ENCODE measurements at places on chromosomes 5 and 9. TPM values are rescaled to one million over a fixed set of nuclear protein-coding genes. Genes with fewer than 3 reads are reported as not detected.
A peak's percentile ranks its signal among the peaks of the same experiment; 100 is the strongest.

DNA sequence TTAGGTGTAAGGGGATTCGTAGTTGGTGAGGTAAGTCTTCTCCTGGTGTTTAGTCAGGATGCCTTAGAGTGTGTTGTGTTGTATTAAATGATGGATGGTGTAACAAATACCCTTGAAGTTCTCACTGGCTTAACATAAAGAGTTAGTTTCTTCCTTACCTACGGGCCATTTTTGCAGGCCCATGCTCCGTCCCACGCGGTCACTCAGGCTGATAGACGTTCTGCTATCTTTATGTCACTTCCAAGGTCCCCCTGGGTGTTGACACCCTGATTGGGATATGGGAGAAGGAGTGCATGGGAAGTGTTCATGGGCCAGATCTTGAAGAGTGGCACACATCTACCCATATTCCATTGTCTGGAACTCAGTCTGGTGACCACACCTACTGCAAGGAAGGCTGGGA, 214.0 kb downstream of the MAST4 start:
- DNase-seq: no peak

GRCh38 chr5:6557807-6558575, 74.9 kb downstream of the NSUN2 start:
- no peak for DNase-seq

DNA sequence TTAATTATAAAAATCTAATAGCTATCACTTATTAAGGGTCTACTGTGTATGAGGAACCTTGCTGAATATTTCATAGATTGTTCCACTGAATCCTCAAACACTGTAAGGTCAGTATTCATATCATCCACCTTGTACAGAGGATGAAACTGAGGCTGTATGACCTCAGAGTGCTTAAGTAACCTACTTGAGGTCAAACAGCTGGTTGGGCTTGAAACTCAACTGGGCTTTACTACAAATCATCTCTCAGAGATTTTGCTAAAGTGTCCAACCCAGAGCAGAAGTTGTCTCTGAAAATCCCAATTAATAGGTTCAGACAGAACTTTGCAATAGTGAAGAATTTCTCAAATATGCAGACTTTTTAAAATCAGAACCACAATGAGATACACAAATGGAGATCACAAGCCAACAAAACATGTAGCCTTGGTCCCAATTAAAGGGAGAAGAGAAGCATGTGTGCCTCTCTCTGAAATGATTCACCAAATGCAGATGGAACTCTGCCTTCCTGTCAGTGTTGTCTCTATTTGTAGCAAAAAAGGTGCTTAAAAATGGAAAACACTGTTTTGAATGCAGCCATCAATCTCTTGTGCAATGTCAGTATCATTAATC, 131.4 kb downstream of the FAM114A2 start:
- no peak for DNase-seq

DNA sequence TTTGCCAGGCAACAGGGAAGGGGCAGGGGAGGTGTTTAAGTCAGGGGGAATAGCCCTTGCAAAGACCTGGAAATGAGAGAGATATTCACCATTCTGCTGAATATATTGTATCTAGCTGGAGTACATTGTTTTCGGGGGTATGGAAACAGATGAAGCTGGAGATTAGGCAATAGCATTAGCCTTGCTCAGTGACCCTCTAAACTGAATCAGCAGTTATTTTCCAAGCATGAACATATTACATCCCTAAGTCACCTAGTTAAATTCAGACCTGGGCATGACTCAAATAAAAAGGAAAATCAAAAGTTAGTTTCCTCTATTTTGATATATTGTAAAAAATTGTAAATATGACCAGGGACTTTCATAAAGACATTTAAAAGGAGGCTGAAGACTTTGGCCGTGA, 544.6 kb upstream of the TRPC7 start:
- DNase-seq: no peak

DNA sequence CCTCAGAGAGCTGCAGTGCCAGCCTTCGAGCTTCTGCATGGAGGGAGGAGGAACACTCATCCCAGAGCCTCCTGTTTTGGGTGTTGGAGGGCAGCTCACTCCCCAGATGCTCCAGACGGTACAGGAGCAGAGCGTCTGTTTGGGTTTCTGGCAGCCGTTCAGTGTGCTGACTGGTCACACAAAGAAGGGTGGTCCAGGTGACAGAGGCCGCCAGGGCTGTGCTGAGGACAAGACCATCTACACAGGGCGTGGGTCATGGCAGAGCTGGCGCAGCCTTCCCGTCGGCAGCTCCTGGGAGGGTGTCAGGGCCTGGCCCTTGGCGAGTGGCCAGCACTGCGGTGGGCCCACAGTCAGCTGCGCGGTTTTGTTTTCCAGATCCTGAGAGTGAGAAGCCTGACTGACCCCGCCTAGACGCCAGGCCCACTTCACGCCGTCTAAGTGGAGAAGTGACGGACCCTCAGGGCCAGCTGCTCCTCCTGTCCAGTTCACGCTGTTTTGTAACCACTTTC, 131.4 kb upstream of the FAM120A start:
- DNase-seq: no peak

DNA sequence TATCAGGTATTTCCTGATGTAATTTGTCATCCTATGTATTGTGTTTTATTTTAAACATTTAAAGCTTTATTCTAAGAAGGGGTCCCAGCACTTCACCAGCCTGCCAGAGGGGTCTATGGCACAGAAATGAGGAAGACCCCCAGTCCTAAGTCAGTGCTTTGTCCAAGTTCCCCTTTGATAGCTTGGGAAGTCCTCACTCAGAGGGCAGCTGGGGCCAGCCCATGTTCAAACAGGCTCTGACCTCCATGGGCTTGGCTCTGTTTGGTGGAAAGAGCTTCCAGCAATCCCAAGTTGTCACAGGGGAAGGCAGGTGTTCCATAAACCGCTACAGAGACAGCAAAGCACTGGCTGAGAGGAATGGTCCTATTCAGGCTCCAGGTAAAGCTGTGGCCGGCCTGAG, 26.6 kb upstream of the AKNA start:
- DNase-seq: no peak

DNA sequence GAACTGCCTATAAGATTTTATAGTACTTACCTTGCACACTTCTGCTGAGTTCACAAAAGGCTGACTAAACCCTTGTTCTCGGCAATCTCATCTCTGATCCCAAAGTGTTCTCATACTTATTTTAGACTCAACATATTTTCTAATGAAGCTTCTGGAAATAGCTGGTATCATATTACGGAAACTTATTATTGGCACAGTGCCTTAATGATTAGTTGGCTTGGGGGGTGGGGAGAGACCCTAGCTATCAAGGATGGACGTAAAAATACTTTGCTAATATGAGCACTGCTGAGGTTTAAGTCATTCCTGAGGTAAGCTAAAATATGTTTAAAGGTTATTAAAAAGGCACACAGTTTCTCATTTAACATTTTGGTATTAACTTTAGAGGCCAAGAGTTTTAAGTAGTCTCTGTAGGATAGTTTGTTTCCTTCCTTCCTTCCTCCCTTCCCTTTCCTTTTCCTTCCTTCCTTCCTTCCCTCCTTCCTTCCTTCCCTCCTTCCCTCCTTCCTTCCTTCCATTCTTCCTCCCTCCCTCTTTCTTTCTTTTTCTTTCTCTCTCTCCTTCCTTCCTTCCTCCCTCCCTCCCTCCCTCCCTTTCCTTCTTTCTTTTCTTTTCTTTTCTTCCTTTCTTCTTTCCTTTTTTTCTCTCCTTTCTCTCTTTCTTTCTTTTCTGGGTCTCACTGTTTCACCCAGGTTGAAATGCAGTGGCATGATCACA, 31.5 kb downstream of the ZSWIM6 start:
- no peak for DNase-seq

DNA sequence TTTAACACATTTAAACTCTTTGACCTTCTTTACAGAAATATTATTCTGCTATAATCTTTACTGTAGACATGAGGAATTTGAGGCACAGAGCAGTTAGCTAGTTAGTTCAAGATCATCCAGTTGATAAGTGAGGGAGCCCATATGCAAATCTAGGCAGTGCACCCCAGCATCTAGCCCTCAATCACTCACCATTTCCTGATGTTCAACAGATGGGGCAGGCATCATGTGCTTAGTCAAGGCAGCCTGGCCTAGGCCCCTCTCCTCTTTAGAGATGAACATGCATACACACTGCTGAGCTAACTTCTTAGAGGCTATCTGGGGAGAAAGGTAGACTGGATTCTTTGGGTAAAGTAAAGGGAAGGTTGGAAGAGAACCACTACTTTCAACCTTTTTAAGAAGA, 206.8 kb upstream of the SLC24A2 start:
- no peak for DNase-seq

DNA sequence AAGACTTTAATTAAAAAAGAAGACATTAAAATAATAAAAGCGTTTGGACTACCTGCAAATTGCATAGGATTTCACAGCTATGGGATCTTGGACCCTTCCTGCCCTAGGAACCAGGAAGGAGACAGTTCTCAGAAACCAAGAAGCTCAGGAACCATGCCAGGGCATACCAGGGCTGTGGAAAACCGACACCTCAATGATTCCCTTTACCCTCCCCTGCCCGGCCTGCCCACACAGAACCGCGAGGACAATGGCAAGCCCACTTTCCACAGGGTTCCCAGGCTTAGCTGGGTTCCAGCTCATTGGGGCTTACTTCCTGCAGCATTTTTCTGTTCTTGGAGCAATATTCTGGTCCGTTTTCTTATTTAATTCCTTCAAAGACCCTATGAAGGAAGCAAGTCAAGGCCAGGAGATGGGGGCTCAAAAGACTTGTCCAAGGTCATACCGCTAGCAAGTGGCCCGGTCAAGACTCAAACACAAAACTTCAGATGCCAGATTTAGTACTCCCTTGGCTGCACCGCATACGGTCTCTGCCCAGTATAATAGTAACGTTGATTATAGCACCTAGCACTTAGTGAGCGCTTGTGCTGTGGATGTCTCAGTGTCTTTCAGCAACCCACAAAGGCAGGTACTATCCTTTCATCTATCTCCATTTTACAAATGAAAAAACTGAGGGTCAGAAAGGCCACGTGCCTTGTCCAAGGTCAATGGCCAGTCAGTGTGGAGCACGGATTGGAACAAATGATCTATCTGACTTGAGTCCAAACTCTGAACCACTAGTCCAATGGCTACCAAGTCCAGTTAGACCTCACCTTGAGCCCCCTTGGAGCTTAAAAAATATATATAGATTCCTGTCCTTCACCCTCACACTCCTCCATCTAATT, 6.8 kb downstream of the FAT2 start:
- no peak for DNase-seq

DNA sequence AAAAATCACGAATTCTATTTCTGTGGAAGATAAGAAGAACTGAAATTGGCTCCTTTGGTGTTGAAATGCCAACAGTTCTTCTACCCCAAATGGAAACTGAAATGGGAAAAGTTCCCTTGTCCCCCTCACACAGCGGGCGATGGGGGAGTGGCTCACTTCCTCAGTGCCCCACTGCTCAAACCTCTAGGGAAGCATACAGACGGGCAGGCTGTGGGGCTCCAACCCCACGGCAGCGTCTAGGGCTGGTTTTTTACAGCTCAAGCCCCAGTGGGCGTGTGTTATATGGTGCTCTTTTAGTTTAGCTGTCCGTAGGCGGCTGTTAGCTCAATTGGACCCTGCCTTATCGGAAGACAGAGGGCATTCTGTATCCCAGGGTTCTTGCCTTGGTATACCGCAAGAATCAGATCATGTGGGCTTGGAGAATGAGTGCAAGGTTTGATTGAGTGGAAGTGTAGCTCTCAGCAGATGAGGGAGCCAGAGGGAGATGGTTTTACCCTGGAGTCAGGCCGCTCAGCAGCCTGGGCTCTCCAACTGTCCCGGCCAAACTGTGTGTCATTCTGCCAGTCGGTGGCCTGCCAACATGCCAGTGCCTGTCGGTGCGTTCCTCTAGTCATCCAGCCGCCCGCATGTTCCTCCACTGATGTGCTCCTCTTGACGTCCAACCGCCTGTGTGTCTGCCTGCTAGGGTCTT, 166.3 kb upstream of the ZNF608 start:
- DNase-seq: no peak

GRCh38 chr9:129482521-129483414, 138.1 kb downstream of the C9orf50 start:
- DNase-seq: peak; percentile 86

Gene ADAMTSL1
- 24.4 TPM for total RNA-seq

- peak; percentile 62 for DNase-seq
Observed at GRCh38 chr9:124411514-124412227, 3.6 kb downstream of the PSMB7 start.

Gene PLGRKT
- total RNA-seq: 66.7 TPM

GRCh38 chr9:109894921-109895758, 115.1 kb downstream of the PALM2AKAP2 start:
- DNase-seq: peak; percentile 79

DNA sequence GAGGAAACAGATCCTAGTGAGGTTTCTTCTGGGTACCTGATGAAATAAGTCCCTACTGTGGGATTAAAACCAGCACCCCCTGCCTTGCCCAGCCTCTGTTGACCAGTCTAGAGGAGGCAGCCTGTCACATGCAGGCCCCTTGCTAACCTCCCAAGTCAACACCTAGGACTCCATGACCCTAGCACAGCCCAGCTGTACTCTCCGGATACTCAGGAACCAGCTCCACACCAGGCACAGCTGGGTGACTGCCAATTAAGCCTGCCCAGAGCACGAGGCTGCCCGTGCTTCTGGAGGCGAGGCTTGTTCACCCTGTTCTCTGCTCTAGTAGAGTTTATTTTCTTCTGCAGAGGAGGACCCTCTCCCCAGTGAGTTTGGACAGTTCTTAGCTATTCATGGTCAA, 92.5 kb downstream of the SNX24 start:
- no peak for DNase-seq

DNA sequence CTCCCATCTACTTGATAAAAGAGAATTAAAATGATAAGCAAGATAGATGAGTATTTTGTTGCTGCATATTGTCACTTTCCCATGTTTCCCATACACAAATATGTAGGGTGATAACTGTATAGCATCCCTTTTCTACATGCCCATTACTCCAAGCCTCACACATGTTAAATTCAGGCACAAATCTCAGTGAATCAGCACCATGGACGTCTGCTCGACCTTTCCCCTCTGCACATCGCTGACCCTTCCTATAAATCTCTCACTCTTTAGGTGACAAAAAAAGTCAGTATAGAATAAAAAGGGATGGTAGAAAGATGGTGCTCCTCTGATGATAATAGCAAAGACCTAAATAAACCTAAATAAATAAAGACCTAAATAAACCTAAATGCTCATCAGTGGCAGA, 1097.7 kb upstream of the C9orf72 start:
- DNase-seq: no peak

- DNase-seq: no peak
Observed at GRCh38 chr5:116573279-116573701, 1.3 kb downstream of the SEMA6A start.

DNA sequence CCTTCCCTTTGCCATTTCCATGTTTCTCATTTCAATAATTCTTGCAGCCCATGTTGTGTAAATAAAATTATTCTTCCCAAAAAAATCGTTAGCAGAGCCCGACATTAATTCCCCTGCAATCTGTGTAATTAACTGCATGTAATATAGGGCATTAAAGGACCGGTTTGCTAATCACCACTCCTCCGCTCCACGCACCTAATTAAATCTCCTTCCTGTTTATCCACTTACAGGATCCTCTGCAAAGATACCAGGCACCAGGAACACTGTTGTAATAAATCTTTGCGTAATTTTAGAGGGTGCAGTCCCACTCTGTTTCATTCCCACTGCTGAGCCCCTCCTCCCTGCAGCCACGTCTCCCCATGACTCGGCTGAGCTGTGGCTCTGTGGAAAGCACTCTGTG, 105.0 kb upstream of the PPP1R26 start:
- DNase-seq: no peak

GRCh38 chr9:13095056-13095455, 184.4 kb downstream of the MPDZ start:
- no peak for DNase-seq

Gene NHP2
- 212 TPM for total RNA-seq

Gene ADGRV1
- total RNA-seq: 0.49 TPM

Data from RPMI7951 (cell line).